ENCODE measurements at places on chromosomes 6 and 20.
A peak's percentile ranks its signal among the peaks of the same experiment; 100 is the strongest.

GRCh38 chr6:36929607-36930006 is 24.9 kb upstream of the PI16 start:
- no peak for DNase-seq

DNA sequence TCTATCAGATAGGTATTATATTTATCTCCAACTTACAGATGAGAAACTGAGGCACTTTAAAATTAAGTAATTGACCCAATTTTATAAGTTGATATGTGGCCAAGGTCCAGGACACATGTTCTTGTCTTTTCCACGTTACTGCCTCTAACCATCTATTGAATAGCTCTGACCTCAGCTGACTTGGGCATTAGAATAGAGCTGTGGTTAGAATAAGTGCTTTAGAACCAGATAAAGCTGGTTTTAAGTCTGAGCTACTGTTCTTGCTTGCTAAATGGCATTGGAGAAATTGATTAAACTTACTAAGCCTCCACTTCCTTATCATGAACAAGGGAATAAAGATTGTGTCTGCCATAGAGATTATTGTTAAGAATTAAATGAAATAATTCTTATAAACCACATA is 147.8 kb upstream of the DTNBP1 start:
- DNase-seq = peak; percentile 57

DNA sequence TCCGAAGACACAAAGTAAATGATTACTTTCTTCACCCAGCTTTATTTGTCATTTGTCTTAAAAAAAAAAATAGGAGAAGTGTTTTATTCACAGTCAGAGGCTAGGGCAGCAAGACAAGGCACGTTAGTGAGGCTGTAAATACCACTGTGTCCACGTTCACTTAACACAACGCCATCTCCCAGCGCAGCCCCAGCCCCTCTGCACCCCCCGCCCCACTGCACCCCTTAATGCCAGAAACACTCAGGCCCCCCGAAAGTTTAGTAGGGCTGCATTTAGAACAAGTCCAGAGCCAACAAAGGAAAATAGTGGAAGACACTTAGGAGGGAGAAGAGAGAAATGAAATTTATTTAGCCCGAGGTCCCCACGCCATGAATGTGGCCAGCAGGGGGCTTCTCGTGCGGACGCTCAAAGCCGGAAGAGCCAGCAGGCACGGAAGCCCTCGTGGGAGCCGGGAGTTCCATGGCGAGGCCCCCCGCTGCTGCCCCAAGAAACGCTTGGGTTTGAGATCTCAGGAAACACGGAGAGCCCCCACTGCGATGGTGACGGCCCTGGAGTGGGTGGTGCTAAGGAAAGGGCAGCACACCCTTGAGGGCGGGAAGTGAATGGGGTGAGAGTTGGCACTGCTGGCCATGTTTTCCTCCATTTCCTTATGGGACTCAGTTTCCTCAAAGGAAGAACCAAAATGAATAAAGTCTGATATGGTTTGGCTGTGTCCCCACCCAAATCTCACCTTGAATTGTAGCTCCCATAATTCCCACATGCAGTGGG is 50.2 kb downstream of the IYD start:
- DNase-seq = peak; percentile 57

DNA sequence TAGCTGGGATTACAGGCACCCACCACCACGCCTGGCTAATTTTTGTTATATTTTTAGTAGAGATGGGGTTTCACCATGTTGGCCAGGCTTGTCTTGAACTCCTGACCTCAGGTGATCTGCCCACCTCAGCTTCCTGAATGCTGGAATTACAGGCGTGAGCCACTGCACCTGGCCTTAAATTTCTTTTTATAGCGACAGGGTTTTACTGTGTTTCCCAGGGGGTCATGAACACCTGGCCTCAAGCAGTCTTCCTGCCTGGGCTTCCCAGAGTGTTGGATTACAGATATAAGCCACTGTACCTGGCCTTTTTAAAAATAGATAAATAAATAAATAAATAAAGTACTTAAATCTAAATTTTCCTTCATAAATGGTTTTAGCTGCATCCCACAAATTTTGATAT is 57.5 kb downstream of the LIN28B start:
- DNase-seq = no peak

GRCh38 chr6:125674230-125674629 is 75.2 kb upstream of the HEY2 start:
- DNase-seq = no peak

GRCh38 chr6:157539900-157540752 is 159.1 kb downstream of the ZDHHC14 start:
- DNase-seq = no peak

DNA sequence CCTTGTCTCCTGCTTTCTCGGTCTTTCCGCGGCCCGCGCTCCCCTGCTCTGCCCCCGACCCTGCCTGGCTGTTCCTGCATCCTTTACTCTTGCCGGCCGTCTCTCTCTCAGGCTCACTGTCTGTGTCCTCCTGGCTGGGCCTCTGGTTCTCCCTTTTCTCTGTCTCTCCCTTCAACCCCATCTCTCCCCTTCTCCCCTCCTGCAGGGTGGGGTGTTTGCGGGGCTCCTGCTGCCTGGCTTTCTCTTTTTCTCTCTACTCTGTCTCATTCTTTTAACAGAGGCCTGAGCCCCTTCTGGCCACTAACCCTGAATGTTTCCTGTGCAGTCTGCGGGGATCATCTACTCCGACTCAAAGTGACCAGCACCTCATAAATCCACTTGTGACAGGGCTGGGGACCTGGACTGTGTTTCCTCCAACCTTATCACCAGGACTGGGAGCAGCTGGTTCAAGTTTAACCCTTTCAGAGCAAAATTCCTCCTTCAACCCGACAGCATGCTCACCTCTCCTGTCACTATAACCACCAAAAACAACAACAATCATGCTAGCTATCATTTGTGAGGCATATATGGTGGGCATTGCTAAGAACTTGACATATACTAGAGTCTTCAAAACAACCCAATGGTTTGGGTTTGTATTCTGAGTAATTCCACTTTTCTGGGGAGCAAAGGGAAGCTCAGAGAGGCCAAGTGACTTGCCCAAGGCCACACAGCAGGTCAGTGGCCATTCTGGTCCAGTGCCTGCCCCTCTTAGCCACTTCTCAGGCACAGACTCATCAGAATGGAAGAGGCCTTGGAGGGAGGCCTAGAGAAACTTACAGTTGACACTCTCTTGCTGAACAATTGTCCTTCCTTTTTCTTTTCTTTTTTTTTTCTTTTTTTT is 811 bp upstream of the RSPO4 start:
- DNase-seq = peak; percentile 34

- no peak for DNase-seq
Observed at GRCh38 chr6:112231594-112232060, 22.7 kb downstream of the LAMA4 start.

DNA sequence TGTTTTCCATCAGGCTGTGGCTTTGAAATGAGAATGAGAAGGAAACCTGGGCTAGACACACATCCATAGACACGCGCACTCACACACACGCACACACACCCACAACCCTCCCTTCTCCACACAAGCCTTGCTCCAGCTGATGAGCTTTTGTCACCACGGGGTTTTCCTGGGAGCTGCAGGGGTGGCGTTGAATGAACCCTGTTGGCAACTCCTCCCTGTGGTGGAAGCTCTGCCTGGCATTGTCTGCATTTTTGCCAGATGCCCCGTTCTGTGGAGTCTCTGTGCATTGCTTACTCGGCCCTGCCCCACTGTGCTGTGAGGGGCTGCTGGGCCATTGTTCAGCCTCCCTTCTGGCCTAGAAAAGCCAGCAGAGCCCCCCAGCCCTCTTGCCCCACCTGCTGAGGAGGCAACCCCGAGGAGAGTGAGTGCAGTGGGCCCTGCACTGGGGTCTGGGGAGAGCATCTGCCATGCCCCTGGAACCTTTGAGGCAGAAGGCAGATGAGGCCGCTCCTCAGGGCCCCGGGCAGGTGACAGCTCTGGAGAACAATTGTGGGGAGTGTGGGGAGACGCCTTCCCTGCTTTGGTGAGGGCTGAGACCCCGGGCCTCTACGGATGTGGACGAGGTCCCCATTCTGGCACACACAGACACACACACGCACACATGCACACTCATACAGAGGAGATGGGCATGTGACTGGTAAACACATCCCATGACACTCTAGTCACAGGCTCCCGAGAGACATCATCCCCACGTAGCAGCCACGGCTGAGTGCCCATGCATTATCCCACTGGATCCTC is 9.9 kb downstream of the ADIG start:
- DNase-seq = no peak

DNA sequence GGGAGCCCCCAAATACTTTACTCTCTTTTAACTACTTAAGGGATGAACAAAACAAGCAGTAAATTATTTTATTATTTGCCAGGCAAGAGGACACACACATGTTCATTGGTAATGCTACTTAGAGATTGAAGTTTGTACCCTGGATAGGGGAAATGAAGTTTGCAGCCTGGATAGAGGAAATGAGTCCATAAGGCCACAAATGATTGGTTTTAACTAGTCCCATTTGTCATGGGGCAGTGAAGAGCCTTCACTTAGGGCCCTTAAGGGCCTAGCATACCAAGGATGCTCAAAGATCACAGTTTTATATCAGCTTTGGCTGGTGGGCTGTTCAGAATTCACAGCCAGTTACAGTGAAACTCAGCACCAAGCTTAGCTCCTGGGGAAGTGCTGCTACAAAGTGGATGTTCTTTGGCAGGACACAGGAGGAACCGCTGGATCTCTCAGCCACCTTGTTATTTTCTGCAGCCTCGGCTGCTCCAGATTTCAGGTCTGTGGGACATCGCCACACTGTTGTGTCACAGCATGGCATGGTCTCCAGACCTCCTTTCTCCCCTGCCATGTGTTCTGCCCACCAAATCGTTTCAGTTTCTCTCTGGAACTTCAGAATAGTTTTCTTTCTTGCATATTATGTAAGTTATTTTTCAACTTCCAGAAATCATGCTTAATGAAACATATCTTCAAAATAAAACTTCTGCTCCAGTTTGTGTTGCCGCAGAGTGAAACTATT is 41.8 kb downstream of the NCOA7 start:
- no peak for DNase-seq

GRCh38 chr6:170007468-170008293 is 256.3 kb downstream of the ERMARD start:
- peak; percentile 25 for DNase-seq

DNA sequence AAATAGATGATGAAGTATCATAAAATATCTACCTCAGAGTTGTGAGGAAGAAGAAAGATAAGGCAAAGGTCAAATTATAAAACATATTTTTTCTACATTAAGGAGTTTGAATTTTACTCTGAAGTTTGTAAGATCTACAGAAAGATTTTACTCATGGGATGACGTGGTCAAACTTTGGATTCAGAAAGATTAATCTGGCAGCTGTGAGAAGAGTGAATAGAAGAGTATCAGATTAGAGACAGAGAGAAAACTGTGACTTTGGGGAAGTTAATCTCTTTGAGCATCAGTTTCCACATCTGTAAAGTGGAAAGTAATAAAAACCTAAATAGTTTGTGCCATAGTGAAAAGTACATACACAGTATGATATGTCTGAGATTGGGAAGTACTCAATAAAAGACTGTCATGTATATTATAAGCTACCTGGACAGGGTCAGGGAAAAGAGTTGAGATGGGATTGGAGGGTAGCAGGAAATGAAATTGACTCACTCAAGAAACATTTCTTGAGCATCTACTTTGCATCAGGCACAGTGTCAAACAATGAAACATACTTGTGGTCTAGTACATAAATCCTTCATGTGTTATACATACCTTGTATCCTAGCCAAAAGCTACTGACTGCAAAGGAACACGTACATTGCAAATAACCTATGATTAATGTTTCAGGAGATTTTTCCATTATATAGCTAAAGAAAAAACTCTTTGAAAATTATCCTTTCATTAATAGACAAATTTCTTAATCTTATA is 222.1 kb downstream of the TMEM200A start:
- DNase-seq = no peak

DNA sequence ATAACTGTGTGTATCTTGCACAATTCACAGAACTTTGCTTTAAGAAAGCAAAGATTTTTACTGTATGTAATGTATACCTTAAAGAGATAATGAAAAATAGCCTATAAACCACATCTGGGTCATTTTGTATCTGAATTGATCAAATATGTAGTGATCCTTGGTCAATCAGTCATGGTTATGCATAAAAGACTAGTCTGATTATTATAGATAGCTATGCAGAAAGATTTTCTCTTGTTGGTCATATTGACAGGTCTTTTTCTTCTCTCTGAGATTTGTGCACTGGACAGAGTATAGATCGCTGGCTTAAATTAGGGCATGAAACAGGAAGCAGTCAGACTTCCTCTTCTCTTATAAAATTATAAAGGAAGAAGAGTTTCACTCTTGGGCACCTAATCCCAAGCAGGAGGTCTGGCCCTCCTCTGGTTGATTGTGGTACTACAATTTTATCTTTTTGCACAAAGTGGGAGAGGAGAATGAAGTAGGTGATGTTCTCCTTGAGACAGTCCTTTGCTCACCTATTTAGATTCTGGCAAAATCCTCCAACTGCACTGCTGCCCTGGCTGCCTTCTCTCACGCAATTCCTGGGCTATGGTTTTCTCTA is 380.9 kb upstream of the RGS17 start:
- DNase-seq = no peak

DNA sequence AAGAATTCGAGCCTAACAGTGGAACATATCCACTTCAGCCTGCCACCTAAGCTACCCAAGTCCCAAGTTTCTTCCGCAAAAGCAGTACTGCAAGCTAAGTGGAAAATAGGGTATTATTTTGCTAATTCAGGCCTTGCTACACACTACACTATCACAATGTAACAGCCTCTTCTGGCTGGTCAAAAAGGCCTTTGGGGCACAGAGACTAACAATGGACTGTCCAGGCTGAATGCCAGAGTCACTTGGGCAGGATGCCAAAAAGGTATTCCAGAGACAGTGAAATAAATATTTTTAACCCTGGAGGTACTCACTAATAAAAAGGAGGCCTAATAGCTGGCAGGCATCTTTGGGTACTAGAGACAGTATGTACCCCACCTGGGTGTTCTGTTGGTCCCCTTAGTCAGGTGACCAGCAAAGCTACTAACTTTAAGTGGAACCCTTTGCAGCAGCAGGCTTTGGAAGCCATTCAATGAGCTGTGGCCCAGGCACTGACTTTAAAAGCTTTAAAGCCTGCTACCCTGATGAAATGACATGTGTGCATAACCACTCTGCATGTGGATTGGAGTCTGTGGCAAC is 692.1 kb downstream of the HTR1B start:
- DNase-seq = no peak

- peak; percentile 3 for DNase-seq
Observed at GRCh38 chr6:41171908-41172307, 9.0 kb upstream of the TREM2 start.

All from WERI-Rb-1 (cell line).